Osteocyte (in vitro differentiated cells): ENCODE measurements at places on chromosomes 2 and 18. TPM values are rescaled to one million over a fixed set of nuclear protein-coding genes. Genes with fewer than 3 reads are reported as not detected.

Gene SERPINB12
- total RNA-seq, result not detected in 2 replicates

DNA sequence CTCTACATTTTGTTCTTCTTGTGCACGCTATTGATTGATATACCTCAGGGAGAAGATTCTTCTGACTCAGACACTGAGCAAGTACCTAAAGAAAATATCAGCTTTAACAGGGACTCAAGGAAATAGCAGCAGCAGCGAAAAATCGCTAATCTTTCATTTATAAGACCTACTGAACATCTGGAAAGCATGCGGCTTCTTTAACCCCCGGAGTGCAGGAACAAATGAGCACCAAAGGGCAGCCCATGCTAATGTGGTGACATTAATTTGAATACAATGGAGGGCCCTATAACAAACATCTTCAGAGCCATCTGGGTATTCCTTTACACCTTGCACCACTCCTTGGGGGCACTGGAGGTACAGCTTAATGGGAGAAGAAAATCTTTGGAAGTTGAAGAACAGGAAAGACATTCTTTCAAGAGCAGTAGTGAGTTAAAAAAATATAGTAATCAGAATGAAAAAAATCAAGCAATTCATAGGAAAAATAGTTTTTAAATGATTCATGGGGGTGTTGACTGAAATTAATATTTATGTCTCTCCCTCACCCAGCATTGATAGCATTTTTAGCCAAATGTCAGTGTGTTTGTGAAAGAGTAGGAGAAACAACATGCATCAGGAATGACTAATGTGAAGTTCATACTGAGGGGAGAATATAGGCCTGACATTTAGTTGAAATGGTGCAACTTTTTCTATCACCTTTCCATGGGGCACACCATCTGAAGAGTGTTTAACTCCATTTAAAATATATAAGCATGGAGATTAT is 281.7 kb downstream of the HRH4 start:
- H3K27me3 ChIP-seq, result no peaks in the 10 kb centered on the region
- no peak overlapping the region for H3K4me3 ChIP-seq

- H3K27me3 ChIP-seq, result peaks cover 24% of the 10 kb centered on the region
- no peaks in the 10 kb centered on the region for H3K36me3 ChIP-seq
- H3K27ac ChIP-seq, result no peak overlapping the region
- no peaks in the 10 kb centered on the region for H3K4me1 ChIP-seq
- DNase-seq, result peak; percentile 68
- no peak overlapping the region for H3K4me3 ChIP-seq
Measured at GRCh38 chr2:236633775-236634560, 64.3 kb downstream of the ACKR3 start.

- H3K4me3 ChIP-seq, result no peak overlapping the region
- H3K4me1 ChIP-seq, result peaks cover 32% of the 10 kb centered on the region
- H3K27ac ChIP-seq, result peak overlapping the region; percentile 12
- H3K36me3 ChIP-seq, result no peaks in the 10 kb centered on the region
- no peak for DNase-seq
Measured at GRCh38 chr2:191218292-191218898, 26.8 kb upstream of the MYO1B start.

DNA sequence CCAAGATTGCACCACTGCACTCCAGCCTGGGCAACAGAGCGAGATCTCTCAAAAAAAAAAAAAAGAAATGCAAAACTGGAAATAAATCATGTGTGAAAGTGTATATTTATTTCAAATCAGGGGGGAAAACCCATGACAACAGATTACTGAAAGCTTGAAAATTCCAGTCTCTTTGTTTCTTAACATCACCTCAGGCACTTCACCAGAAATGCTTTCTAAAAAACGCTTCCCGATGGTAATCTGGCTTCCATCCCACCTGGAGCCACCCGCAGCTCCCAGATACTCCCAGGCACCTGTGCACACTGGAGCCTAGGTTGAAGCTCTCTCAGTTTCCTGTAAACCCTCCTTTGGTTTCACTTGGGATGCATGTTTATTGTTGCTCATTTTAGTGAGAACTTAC is 7.2 kb upstream of the ITGB6 start:
- H3K36me3 ChIP-seq, result no peaks in the 10 kb centered on the region
- no peak overlapping the region for H3K4me3 ChIP-seq
- H3K27me3 ChIP-seq, result no peaks in the 10 kb centered on the region

Gene FAM237A
- total RNA-seq, result not detected in 2 replicates

- peaks cover 17% of the 10 kb centered on the region for H3K4me1 ChIP-seq
- no peak overlapping the region for H3K27ac ChIP-seq
- H3K4me3 ChIP-seq, result no peak overlapping the region
- DNase-seq, result no peak
- H3K27me3 ChIP-seq, result no peaks in the 10 kb centered on the region
Measured at GRCh38 chr2:133768256-133768655, 200.0 kb upstream of the NCKAP5 start.

DNA sequence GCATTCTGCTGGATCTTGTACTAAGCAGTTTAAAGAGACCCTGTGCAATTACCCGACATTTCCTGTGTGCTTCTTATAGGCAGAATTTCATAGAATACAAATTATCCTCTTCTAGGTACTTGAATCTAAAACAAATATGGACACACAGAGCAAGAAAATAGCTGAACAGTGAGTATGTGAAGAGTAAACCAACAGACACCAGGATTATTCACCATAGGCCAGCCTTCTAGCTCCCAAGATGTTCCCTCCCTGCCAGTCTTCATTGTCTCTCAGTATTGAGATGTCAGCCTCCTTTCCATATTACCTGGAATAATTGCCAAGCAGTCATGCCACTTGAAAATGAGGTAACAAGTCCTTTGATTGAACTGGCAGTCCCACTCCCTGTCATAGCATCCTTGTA is 187.1 kb downstream of the PTPRM start:
- H3K4me1 ChIP-seq, result peaks cover 25% of the 10 kb centered on the region
- no peaks in the 10 kb centered on the region for H3K36me3 ChIP-seq
- H3K27me3 ChIP-seq, result no peaks in the 10 kb centered on the region
- DNase-seq, result no peak

Gene RIT2
- total RNA-seq, result not detected in 2 replicates

Gene EEF1B2
- 425 and 433 TPM in 2 replicates for total RNA-seq

GRCh38 chr2:64153811-64154210 is 9.6 kb upstream of the PELI1 start:
- DNase-seq, result no peak
- H3K4me3 ChIP-seq, result no peak overlapping the region
- H3K4me1 ChIP-seq, result peaks cover 8% of the 10 kb centered on the region
- no peak overlapping the region for H3K27ac ChIP-seq
- H3K27me3 ChIP-seq, result peaks cover 7% of the 10 kb centered on the region

Gene DLGAP1
- total RNA-seq, result 0.05 TPM in 1 of 2 replicates, not detected in the other

- no peak overlapping the region for H3K27ac ChIP-seq
- H3K4me1 ChIP-seq, result no peaks in the 10 kb centered on the region
- no peak for DNase-seq
- no peaks in the 10 kb centered on the region for H3K27me3 ChIP-seq
Measured at GRCh38 chr2:102764083-102764482, 2.3 kb downstream of the TMEM182 start.

DNA sequence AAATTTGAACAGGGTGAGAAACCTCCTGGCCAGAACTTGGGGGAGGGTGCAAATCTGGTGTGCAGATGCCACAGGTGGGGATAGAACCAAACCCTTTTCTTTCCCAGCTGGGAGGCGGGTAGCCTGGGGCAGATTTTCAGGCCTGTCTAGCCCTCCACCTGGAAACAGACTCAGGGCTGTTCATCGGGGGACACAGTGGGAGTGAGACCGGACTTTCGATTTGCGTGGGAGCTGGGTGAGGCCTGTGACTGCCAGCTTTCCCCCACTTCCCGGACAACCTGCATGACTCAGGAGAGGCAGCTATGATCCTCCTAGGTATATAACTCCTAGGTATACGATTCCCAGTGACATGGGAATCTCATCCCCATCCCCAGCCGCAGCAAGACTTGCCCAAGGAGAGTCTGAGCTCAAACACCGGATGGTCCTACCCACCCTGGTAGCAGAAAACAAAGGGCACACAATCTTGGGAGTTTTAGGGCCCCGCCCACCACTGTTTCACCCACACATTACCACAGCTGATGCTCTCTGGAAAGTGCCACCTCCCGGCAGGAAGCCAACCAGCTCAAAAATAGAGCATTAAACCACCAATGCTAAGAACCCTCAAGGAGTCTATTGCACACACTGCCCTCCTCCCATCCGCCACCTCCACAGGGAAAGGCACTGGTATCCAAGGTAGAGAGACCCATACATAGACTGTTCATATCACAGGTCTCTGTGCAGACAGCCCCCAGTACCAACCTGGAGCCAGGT is 92.5 kb downstream of the BARD1 start:
- no peak for DNase-seq
- peaks cover 24% of the 10 kb centered on the region for H3K36me3 ChIP-seq
- no peaks in the 10 kb centered on the region for H3K27me3 ChIP-seq
- H3K4me1 ChIP-seq, result no peaks in the 10 kb centered on the region

- no peak for DNase-seq
- H3K27me3 ChIP-seq, result no peaks in the 10 kb centered on the region
- no peak overlapping the region for H3K27ac ChIP-seq
- H3K4me3 ChIP-seq, result no peak overlapping the region
Measured at GRCh38 chr18:25055076-25055475, 296.9 kb downstream of the ZNF521 start.
